ENCODE measurements at places on chromosomes 7 and 10.
A peak's percentile ranks its signal among the peaks of the same experiment; 100 is the strongest.

- DNase-seq, result no peak
Measured at GRCh38 chr10:49144058-49144720, 10.4 kb upstream of the FAM170B start.

- peak; percentile 5 for DNase-seq
Measured at GRCh38 chr7:134901389-134902020, 84.8 kb upstream of the AGBL3 start.

GRCh38 chr7:66205741-66206090, 582 bp downstream of the TPST1 start:
- no peak for DNase-seq

DNA sequence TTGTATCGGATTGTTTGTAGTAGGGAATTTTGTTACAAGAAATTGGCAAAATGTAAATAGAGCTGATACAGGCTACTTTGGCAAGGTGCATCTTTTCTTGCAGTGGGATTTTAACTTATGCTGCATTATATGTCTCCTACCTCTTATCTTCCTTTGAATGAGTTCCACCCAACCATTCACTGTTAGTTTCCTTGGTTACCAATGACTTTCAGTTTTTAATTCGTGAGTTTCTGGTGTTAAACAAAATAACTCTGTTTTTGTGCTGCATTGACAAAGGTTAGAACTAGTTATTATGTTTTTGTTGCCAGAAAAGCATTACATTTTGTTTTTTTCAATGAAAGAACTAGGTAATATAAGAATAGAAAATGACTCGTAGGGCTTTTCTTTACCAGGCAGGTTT, 327.2 kb downstream of the LHFPL3 start:
- no peak for DNase-seq

- DNase-seq, result peak; percentile 55
Measured at GRCh38 chr7:36129048-36129534, 24.0 kb upstream of the EEPD1 start.

DNA sequence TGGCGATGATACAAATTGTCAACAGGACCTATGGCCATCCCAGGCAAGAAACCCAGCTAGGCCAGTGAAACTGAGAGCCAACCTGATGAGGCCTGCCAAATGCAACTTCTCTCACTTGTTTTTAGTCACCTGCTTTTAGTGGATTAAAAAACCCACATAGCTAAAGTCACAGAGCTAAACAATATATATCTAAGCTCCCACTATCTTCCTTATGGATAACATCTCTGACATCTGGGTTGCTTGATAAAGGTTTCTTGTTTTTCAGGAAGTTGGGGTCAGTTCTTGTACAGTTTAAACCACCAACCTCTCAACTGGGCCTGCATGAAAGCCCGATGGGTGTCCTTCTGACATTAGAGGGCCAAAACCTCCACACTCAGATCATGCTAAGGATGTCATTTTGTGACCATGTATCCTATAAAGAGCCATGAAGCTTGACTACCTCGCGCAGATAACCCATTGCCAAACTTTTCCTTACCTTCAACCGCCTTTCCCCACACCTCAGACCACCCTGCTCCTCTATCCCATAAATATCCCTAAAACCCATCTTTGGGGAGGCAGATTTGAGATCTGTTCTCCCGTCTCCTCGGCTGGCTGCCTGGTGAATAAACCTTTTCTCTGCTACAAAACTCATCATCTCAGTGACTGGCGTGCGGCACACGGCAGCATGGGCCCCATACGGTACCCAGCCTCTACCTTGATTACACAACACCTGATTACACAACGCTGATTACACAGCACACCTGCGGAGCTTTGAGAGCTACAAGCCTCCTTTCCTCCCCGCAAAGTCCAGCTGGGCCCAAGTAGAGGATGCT, 797 bp upstream of the STMP1 start:
- DNase-seq, result no peak

- no peak for DNase-seq
Measured at GRCh38 chr7:104984585-104985258, 29.3 kb upstream of the KMT2E start.

DNA sequence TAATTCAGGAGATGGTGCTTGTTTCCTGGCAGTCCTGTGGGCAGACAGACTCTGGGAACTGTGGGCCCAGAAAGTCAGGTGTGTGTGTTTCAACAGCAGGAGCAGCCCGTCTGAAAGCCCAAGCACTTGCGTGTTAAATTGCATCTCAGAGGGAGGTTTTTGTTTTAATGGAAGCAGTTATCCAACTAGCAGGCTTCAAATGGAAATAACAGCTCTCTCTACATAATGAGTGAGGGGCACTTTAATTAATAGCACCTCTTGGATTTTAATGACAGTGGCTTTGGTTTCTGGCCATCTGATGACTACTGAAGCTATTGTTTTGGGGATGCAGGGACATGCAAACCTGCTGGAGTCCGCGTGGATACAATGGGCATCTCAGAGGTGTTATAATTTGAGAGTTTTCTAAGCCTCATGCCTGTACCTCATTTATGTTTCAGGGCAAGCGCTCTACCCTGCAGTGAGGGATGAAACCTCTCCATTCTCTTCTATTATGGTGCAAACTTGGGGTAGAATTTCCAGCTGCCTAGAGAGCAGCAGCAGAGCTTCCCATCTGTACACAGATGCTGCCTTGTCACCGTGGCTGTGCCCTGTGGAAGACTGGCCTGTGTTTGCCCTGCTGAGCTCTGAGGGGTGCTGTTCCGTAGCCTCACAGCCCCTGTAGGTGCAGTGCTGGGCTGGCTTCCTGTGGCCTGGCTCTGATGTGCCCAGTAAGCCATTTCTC, 206.6 kb upstream of the GPR26 start:
- DNase-seq, result no peak

DNA sequence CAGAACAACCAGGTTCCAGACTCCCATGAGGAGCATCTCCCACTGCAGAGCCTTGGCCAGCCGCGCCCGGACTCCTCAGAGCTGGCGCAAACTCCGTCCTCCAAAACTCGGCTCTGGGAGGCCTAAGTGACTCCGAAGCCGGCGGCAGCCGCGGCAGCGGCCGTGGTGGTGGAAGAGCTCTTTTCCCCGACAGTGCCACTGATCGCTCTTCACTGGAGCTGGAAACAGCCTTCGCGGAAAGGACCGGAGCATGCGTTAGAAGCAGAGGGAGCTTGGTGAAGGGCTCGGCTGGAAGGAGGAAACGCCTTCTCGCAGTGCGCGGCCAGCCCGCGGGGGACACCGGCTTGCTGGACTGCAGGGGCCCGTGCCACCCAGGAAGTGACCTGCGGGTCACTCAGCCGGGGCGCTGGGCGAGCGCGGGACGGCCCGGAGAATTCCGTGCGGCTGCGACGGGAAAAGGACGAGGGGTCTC, 5.0 kb upstream of the HOXA13 start:
- DNase-seq, result no peak

- no peak for DNase-seq
Measured at GRCh38 chr10:104579136-104579535, 62.0 kb upstream of the SORCS3 start.

DNA sequence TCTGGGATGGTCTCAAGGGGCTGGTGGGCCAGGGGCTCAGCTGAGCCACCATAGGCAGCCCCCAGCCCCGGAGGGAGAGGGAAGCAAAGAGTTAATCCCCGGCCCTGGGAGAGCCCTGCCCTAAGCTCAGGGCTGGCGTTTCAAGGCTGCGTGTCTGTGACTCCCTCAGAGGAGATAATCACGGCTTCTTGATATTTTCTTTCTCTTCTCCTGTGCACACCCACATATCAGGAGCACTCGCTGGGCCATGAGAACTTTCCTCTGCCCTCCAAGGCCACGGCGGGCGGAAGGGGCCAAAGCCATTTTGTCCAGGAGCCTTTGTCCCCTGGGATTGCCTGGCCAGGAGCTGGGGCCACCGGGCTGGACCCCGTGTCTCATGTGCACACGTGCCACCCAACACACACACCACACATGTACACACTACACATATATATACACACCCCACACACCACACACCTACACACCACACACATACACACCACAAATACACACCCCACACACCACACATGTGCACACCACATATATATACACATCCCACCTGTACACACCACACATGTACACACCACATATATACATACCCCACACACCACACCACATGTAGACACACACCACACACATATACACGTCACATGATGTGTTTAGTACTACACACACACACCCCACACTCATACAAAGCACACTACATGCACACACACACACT, 16.9 kb downstream of the VENTX start:
- no peak for DNase-seq

DNA sequence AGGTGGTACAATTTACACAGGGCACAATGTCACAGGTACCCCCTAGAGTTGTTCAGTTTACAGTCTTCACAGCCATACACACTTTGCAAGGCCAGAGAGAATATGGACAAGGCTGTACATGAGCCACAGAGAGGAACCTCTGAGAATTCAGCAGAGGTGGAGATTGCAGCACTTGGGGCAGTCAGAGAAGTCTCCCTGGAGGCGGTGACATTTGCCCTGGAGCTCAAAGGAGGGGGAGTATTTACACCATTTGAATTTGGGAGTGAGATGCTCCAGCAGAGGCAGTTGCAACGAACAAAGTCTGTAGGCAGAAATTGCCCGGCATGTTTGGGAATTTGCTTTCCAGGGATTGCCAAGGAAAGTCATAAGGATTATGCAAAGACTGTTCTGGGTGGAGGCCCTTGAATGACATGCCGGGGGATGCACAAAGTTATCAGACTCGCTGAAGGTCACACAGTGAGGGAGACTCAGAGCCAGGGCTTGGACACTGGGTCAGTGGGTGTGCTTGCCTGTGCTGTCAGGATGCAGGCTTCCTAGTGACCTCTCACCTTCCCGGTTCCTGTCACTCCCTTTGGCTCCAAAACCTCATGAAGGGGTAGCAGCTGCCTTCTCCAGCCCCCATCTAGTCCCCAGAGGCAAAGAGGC, 160.7 kb upstream of the PCBD1 start:
- no peak for DNase-seq

GRCh38 chr10:96587264-96588059, 650 bp upstream of the TM9SF3 start:
- peak; percentile 66 for DNase-seq

DNA sequence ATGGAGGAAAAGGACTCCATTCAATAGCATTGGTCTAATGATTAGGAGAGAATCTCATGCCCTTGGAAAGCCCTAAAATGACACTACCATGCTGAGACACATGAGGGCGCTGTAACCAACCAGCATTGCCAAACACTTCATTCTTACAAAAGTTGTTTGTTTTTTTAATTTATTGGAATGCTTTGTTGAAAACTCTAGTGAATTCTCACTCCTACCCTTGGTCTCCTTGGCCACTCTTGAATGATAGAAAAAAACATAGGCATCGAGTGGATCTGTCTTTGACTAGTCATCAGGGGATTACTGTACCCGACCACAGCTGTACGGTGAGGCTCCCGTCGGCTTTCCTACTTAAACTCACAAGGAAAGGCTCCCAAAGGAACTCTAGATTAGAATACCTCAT, 29.3 kb upstream of the ADD3 start:
- peak; percentile 22 for DNase-seq

DNA sequence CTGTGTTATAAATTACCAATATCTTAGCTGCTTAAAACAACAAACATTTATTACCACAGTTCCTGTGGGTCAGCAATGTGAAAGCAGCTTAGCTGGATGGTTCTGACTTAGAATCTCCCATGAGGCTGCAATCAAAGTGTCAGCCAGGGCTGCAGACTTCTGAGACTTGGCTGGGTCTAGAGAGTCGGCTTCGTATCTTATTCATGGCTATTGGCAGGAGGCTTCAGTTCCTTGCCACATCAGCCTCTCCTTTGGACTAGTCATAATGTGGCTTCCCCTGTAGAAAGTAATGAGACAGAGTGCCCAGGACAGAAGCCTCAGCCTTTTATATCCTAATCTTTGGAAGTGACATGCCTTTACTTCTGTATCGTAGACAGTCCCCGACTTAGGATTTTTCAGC, 27.3 kb downstream of the RALA start:
- no peak for DNase-seq

DNA sequence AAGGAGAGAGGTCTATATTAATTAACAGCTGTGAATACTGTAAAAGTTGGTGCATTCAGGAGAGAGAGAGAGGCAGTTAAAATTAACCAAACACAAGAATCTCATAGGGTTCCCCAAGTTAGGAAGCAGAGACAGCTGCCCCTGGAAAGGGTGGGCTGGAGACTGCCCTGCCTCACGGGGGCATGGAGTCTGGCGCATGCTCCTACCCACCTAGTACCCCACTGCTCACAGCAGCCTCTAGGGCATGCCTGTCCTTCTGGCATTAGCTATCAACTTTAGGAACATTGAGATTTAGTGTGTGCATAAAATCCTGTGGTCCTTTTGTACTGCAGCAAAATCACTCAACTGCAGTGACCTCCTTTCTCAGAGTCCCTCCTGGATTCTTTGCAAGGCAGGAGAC, 710.1 kb downstream of the SORCS3 start:
- DNase-seq, result no peak

DNA sequence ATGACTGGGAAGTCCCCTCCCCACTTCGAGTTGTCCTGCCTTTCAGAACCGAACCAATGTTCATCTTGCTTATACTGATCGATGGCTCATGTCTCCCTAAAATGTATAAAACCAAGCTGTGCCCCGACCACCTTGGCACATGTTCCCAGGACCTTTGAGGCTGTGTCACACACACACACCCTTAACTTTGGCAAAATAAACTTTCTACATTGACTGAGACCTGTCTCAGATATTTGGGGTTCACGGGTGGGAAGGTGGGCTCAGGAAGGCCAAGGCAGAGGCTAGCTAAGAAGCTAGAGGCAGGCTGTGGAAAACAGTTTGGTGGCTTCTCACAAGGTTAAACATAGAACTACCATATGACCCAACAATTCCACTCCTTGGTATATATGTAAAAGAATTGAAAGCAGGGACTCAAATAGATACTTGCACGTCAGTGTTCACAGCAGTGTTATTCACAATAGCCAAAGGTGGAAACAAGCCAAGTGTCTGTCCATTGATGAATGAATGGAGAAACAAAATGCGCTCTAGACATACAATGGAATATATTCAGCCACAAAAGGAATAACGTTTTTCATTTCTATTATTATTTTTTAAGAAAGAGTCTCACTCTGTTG, 15.4 kb downstream of the PRF1 start:
- DNase-seq, result no peak

- no peak for DNase-seq
Measured at GRCh38 chr7:149880638-149881311, 7.0 kb downstream of the ATP6V0E2 start.

DNA sequence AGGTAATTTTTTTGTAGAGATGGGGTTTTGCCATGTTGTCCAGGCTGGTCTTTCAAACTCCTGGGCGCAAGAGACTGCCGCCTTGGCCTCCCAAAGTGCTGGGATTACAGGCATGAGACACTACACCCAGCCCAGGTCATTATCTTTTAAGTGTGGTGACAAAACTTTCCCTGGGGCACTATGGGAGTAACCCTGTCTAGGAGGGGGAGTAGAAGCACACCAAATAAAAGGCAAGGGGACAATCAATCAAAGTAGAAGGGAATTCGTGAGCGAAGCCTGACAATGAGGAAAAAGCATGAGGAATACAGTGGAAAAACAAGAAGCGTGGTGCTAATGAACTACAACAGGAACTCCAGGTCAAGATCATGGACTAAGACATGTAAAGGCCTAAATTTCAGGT, 31.4 kb downstream of the IDE start:
- no peak for DNase-seq

GRCh38 chr7:27641581-27642230, 21.0 kb downstream of the HIBADH start:
- peak; percentile 73 for DNase-seq

Measured in NCI-H226 (cell line).